ENCODE measurements at places on chromosomes 1 and 21. TPM values are rescaled to one million over a fixed set of nuclear protein-coding genes. Genes with fewer than 3 reads are reported as not detected.

Gene SZT2
- total RNA-seq, result 18.8 TPM

Gene TMEM82
- total RNA-seq, result 10.7 TPM

Gene KCNE1
- 1.1 TPM for total RNA-seq

Gene PNRC2
- total RNA-seq, result 107 TPM

Gene C8B
- 22.1 TPM for total RNA-seq

Gene PTCH2
- total RNA-seq, result 0.56 TPM

Gene CACNA1E
- 1.8 TPM for total RNA-seq

Gene ITSN1
- total RNA-seq, result 46.1 TPM

DNA sequence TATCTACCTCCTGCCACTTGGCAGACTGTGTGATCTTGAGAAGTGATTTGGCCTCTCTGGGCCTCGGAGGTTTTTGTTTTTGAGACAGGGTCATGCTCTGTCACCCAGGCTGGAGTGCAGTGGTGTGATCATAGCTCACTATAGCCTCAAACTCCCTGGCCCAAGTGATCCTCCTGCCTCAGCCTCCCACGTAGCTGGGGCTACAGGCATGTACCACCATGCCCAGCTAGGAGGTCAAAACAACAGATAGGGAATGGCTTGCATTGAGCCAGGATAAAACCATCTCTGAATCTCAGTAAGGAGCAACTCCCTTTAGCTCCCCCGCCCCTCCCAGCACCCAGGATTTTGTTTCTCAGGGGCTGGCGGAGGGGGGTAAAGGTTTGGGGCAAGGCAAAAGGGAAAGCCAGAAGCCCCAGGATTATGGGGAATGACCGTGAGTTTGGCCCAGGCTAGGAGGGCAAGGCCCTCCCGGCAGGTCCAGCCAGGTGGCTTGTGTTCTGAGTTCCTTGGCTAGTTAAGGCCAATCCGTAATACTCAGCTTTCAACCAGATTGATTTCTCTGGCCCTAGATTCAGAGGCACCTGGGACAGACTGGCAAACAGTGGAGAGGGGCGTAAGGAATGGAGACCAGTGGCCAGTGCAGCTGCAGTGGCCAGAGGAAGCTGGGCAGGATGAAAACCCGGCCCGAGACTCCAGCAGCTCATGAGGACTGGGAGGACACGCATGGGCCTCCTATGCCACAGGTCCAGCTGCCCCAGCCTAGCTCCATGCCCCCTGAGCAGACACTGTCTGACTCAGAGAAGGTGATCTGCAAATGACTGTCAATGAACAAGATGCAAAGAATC lies 130.1 kb downstream of the DMRTB1 start:
- no peak for DNase-seq

DNA sequence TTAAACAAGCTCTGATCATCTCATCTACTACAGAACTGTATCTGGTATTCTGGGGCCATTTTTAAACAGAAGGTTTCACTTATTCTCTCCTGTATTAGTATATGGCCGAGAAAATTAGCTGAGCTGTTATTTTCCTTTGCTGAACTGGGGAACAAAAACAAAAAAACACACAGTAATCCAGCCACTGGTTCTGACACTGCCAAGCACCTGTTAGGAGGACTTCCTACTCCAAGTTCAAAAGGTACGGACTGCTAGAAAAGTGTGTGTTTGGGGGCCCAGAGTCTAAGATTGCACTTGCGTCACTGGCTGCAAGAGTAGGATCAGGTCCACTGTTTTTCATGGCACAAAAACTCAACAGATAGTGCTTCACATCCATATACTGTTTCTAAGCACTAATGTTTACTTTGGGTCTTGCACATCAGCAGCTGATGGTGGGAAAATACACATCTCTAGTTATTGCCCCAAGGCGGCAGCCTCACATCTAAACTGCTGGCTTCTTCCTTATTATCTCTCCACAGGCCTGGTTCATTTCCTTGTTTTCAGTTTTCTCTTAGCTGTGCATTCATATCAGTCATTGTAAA lies 226.1 kb downstream of the FGGY start:
- DNase-seq, result peak; percentile 59

DNA sequence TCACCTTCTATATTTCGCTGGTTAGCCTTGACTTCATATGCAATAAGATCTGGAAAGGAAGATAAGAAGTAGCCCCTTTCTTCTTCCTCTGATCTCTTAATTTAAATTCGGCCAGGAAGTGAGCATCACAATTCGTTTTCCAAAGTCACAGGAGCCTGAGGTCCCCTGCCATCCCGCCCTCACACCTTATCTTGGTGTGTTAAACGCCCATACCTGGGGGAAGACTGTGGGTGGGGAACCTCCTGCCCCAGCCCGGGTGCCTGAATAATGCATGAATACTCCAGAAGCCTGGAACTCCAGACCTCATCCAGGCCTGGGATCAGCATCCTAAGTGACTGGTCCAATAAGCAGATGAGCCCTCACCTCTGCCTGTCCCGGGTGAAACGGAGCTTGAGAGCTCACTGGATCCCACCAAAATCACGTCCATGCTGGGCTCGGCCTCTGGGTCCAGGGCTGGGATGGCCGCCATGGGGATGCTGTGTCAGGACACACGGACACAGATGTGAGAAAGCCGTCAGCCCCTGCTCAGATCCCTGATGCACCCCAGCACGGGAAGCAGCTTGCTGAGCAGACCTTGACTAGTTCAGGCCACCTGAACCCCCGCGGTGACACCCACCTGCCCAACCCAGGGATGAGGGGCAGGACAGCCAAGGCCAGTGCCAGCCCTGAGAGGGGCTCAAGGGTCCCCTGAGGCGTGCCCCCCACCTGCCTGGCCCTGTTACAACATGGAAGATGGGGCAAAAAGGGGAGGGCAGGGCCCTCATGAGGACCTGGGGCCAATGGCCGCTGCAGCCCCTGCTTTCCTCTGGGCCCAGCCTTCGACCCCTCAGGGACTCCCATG lies 686 bp downstream of the DNMT3L start:
- no peak for DNase-seq

DNA sequence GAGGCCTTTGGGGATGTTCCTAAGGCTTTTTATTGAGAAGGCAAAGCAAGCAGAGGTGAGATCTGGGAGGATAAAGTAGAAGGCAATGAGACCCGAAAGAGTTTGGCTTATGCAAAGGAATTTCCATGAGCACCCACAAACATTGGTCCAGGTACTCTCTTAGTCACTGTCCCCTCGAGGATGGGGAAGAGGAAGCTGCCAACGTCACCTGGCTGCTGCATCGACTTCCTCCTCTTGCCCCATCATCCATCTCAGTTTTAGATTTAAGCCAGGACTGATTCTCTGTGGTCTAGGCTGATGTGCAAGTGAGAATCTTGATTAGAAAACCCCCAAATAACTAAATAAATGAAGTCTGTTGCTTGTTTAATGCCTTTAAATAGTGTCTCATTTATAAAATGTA lies 28.7 kb downstream of the RUNX1 start:
- DNase-seq, result no peak

- no peak for DNase-seq
Measured at GRCh38 chr1:2539312-2539907, 9.3 kb upstream of the HES5 start.

- no peak for DNase-seq
Measured at GRCh38 chr1:233015965-233016364, 65.6 kb downstream of the NTPCR start.

- peak; percentile 16 for DNase-seq
Measured at GRCh38 chr21:33109574-33110339, 39.8 kb downstream of the OLIG1 start.

- DNase-seq, result peak; percentile 57
Measured at GRCh38 chr1:12067900-12068821, 5.1 kb downstream of the TNFRSF8 start.

DNA sequence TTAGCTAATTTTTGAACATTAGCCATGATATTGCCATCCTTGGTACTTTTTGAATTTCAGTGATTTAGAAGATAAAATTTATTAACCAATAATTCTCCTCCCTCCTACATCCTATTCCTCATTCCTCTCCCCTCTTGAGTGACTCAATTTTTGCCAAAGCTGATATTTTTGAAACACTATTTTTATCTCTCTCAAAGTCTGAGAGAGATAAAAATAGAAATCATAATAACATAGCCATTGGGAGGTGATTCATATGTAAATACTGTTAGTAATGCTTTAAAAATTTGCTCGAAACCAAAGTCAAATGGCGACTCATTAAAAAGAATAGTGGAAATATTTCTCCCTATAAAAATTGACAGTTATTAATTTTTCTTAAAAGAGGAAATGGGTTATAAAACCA lies 97.4 kb downstream of the PATJ start:
- DNase-seq, result no peak

GRCh38 chr1:94947437-94947836 lies 20.5 kb upstream of the CNN3 start:
- DNase-seq, result peak; percentile 33

DNA sequence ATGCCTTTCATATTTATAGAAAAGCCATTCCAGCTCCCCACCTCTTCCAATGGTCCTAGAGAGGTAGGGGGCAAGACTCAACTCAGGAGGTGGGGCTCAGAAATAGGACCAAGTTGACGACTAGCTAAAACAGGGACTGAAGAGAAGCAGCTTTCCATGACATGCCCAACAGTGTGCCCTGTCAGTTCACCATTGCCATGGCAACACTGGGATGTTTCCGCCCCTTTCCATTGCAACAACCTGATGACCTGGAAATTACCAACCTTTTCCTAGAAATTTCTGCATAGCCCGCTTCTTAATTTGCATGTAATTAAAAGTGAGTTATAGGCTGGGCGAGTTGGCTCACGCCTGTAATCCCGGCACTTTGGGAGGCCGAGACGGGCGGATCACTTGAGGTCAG lies 22.4 kb upstream of the INTS3 start:
- DNase-seq, result no peak

DNA sequence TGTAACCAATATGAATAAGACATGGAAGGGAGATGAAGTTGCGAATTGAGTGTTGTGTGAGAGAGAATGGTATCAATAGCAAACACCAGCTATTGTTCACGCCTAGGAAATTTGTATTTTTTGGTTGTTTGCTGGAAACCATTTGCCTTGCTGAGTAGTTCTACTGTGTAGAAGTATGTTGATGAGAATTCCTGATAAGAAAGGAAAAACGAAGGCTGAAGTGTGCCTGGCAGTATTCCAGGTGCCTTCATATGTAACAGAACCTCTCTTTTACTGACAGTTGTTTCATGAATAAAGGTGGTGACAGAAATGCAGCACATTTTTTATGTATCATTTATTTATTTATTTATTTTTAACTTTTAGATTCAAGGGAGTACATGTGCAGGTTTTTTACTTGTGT lies 79.5 kb downstream of the SDCCAG8 start:
- DNase-seq, result no peak

- DNase-seq, result no peak
Measured at GRCh38 chr1:248786156-248786555, 30.6 kb upstream of the LYPD8 start.

DNA sequence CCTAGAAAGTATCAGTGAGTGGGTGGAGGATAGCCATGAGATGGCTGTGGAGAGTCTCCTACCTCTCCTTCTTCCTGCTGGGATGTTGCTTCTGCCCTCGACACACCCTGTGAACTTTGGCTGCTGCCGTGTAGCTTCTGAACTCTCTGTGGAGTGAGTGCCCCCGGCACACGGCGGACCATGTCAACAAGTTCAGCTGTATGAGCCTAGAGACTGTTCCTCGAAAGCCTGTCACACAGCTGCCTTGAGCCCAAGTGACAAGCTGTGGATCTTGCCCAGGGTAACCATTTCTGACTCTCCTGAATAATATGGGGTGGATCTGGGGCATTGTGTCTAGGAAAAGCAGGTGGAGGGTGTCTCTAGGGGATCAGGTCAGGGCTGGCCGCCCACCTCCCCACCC lies 143.2 kb downstream of the NOS1AP start:
- DNase-seq, result no peak

- DNase-seq, result no peak
Measured at GRCh38 chr1:68811806-68812205, 314.9 kb upstream of the DEPDC1 start.

GRCh38 chr1:223776075-223776814 lies 63.9 kb downstream of the CAPN2 start:
- peak; percentile 67 for DNase-seq

DNA sequence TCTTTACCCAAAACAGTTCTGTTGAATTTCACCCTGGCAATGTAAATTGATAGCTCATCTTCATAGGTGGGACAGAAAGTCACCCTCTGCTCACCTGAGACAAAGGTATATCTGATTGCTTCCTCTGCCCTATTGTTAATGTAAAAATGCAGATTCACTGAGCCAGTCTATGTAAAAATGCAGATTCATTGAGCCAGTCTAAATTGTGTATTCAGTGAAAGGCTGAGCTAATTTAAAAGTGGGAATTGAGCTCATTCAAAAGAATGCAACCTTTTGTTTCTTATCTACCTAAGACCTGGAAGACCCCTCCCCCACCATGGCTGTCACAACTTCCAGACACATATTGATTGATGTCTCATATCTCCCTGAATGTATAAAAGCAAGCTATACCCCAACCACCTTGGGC lies 4.8 kb upstream of the MYSM1 start:
- DNase-seq, result no peak

DNA sequence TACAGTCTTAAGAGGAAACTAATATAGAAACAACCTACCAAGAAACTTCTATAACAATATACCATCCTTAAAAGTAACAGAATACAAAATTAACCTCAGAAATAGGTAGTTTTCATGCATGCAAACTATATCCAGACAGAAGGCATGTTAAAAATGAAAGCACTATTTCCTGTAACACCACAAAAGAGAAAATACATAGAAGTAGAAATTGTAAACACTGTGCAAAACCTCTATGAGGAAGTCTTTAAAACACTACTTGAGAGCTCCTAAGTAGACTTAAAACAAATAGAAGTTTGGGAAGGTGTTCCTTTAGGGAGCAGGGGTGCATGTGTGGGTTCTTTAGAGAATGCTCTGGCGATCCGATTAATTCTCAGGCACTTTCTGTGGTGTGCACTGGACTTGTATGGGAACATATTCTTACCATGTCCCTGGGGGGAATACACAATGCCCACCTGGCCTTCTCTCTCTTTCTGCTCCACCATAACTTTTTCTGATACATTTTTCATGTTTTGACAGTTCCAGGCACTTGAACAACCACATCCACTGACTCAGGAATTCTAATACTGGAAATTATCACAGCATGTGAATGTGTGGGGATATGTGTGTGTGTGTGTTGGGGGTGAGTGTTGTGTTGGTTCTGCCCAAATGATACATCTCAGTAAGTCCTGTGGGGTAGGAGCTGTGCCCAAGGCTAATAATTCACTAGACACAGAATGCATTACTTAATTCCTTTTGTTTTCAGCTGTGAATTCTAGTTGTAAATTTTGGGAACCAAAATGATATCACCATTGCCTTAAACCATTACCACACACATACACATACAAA lies 866.3 kb upstream of the B3GALT2 start:
- DNase-seq, result no peak

- DNase-seq, result peak; percentile 72
Measured at GRCh38 chr1:22039594-22040285, 12.8 kb upstream of the CDC42 start.
